NCI-H82 (cell line): ENCODE measurements at places on chromosomes 1 and 21.

DNA sequence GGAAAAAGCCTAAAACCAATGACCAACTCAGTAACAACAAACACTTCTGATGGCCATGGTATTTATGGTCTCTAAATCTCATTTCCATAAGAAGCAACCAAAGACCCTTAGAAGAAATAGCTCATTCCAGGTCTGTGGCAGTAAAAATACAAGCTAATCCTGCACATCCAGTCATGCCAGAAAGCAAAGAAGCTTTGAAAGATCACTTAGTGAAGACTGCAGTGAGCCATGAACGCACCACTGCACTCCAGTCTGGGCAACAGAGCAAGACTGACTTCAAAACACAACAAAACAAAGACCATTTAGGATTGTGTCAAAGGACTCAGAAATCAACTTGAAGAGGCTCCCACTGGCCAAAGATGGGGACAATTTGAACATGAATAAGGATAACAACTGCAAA is 18.4 kb upstream of the ELK4 start:
- no peak for DNase-seq

DNA sequence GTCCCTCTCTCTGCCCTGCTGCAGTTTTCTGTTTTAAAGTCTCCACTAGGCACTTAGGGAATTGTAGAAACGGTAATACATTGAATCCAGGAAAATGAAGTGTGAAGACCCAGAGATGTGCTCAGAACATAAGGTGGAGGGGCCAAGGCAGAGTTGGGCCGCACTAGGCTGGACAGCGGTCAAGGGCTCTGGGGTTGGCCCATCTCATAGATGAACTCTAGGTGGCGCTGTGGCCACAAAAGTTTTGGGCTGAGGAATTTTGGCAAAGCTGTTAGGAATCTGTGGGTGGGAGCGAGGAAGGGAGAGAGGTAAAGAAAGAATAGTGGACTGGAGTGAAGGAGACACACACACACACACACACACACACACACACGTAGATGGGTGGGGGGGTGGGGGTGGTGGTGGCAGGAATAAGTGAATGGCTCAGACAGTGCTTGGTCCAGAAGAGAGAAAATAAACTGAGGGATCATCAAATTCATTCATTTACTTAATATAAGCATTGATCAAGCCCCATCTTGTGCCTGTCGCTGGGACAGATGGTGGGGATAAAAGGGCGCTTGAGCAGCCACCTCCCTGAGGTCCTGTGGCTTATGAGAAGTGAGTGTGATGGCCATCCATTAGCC is 258.5 kb downstream of the TRABD2B start:
- peak; percentile 69 for DNase-seq

DNA sequence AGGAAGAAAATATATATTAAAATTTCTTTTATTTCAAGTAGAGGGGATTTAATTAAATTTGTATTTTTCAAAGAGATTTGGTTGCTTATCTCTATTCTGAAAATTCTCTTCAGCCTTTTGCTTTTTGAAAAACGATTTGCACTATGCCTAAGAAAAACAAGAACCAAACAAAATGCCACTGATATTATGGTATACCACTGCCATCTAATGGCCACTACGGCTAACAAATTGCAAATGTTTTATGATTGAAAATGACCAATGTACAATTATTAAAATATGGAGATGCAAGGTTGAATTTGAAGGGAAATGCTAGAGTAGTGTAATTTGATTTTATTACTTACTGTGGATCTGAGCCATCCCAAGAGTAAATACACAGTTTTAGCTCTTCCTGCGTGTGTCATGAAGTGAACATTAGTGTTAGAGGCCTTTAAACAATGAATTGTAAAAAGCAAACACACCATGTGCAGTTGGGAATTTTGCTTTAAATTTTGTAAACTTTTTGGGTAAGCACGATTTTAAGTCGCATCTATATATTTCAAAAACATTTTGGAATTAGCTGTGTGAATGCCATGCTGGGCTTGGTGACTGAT is 137.4 kb upstream of the USP25 start:
- peak; percentile 54 for DNase-seq

DNA sequence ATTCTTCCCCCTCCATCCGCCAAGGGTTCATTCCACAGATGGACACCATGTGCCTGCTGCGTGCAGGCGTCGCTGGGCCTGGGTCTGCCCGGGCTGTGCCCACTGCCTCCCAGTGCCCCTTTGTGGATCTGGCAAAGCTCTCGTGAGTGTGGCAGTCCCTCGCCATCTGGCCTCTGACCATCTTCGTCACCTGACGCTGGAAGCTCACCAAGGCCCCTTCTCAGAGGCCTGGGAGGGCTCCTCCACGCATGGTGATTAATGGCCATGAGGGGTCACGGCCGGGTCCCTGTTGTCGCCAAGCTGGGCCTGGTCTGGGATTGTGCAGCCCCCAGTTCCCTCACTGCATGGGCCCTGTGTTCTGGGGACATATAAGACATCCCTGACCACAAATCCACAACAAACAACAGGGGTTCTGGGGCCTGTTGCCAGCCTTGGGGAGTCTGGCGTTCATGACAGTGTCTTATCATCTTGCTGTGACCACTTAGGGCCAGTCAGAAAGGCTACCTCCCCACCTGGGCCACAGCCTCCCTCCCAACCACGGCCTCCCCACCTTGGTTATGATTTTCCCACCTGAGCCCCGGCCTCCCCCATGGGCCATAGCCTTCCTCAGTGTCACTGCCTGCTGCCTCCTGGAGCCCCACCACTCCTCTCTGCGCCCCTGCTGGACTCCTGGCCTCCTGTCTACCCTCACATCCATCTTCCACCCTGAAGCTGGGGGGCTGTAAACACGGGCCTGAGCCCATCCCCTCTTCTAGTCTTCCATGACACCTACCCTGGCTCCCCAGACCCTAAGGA is 27.9 kb downstream of the SLC45A1 start:
- no peak for DNase-seq

DNA sequence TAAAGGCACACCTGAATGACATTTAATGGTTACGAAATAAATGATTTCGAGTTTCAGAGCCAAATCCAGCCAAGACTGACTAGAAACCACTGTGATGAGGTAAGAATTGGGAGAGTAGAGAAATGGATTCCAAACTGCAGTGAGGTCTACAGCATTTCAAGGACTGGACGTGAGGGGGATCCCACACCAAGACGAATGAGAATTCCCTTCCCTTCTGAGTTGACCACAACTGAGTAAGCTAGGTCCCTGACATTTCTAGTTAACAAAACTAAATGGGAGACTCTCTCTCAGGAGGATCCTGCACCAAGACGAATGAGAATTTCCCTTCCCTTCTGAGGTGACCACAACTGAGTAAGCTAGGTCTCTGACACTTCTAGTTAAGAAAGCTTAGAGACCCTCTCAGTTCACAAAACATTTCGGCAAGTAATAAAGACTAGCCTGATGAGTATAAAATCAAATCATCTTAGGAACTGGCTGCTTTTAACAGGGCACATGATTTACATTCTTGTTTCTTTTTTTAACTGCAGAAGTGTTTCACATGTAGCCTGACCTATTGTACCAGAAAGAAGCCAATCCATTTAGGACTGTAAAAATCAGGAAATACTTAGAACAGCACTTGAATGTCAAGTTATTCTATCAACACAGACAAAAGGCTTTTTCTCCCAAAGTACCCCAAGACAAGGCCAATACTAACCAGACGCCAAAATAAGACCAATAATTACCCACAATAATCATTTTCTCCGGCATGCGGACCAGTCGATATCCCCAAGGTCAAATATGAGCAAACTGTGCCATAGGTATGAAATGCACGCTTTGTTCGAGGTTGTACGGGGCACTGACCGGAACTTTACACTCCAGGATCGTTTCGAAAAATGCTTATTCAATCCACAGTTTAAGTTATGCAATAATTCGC is 1.4 kb upstream of the SPATA1 start:
- DNase-seq: peak; percentile 28

DNA sequence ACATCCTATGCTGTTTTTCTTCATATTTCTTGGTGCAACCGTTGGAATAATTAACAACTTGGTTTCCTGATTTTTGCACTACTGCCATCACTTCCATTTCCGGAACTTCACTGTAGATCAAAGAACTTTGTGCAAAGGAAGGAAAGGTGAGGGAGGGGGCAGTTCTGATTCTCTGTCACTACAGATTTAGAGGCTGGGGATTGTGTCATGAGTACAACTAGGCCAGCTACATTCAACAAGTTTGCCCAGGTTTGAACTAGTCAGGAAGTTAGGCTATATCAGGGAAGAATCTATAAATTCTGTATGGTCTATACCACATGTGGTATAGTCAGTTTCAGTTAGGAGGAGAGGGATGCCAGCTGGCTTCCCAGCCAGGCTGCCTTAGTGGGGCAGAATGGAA is 84.2 kb downstream of the RGL1 start:
- no peak for DNase-seq

DNA sequence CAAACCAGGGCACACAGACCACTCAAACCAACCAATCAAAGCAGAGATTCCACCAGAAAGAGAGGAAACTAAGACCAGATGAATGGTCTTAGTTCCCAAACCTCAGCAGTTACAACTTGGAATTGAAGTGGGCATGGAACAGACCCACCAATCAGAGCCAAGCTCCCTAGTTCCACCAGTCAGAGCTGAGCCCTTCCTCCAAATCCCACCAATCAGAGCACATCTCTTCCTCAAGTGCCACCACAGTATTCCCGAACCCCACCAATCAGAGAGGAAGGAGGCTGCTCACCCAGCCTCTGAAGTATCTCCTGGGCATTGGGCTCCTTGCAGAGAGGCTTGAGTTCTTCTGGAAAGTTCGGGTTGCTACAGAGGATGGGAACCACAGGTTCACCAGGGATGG is 1.4 kb downstream of the GUCA2A start:
- DNase-seq: no peak

GRCh38 chr1:58815069-58815685 is 31.3 kb upstream of the JUN start:
- DNase-seq: no peak

DNA sequence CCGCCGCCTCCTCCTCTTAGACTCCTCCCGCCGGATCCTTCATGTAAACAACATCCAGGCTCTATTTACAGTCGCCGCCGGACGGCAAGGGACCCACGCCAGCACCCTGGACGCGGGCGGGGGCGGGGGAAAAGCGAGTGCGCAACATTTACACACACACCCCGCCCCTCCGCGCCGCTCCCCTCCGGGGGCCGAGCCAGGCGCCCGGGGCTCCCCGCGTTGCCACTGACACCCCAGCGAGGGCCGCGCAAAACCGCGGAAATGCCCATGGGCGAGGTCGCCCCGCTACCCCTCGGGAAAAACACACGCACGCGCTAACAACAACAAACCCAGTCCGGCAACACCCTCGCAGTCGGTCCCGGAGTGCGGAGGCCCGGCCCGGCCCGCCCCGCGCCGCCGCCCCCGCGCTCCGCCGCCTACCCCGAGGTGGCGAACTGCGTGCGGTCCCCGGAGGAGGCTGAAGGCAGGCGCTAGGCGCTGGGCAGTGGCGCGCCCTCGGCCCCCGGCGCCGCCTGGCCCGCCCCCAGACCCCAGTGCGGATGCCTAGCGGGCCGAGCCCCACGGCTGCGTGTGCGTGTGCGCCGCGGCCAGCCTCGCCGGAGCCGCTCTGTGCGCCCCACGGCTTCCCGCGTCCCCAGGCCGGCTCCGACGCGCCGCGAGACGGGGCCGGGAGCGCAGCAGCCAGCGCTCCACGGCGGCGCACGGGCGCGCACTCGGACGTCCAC is 81.1 kb upstream of the AK4 start:
- DNase-seq: peak; percentile 87

DNA sequence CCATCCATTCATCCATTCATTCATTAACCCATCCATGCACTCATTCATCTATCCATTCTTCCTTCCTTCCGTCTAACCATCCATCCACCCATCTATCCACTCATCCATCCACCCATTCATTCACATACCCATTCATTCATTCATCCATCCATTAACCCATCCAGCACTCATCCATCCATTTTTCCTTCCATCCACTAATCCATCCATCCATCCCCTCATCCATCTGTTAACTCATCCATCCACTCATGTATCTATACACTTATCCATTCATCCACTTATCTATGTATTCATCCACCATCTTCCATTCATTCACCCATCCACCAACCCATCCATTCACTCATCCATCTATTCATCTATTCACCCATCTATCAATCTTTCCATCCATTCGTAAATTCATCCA is 107.8 kb downstream of the PRDM16 start:
- no peak for DNase-seq

DNA sequence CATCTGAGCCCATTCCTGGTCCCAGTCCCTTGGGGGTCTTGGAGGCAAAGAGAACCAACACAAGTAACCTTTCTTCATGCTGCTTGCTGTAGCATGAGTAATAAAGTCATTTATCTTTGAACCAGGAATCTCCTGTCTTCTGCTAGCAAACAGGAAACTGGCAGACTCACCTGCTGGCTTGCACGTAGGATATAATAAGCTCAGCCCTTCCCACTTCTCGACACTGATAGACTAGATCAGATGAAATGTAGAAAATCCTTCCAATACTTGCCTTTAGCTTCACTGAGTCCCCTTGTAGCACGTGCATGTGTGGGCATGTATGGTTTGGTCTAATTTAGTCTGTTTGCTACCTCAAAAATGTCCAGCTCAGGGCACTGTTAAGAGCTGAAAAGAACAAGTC is 6.5 kb upstream of the TFF2 start:
- DNase-seq: no peak

DNA sequence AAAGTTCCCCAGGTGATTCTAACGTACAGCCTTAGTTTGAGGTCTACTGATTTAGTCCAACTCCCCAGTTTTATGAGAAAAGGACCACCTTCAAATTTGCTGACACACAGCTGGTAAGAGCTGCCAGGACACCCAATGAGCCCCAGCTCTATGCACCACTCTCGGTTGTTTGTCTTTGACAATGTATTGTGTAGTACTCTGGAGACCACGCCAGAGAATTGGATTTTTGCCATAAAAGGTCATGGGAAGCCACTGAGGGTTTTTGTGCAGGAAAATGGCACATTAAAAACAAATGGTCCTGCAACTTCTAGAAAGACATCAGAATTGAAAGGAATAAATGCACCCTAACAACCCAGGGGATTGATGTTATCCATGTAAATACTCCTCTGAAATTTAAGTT is 7.1 kb upstream of the IER5 start:
- DNase-seq: no peak

DNA sequence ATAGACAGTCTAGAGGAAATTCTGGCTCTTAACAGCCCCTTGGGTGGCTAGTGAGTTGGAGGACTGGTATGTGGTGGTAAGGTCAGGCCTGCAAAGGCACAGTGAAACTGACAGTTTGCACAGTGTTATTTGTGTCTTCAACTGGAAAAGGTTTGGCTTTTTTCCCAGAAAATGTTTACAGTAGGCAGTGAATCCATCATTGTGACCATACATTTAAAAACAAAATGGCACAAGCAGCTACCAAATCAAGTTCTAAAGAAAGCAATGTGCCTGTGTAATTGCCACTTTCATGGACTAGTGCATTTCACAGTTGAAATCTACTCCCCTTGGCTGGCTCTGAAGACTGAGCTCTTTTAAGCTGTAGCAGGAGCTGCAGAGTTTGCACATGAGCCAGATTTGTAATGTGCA is 24.8 kb downstream of the ATPAF1 start:
- DNase-seq: no peak

- DNase-seq: peak; percentile 74
These were observed 722 bp downstream of the TUT4 start for GRCh38 chr1:52552236-52552504.

DNA sequence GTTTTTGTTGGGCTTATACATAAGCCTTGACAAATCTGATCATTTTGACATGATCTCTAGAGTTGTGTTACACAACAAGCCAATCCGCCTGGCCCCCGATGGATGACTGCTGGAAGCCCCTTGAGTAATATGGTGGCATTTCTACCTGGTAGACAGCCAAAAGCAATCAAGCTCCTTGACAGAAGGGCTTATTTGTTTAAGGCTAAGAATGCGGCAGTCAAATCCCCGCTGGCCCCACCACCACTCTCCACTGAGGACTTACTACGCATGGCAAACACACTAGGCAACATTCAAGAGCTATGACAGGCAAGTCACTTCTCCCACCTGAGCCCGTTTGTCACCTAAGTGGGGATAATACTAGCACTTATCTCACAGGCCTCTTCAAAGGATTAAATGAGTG is 33.4 kb upstream of the C1orf198 start:
- peak; percentile 97 for DNase-seq
